ENCODE measurements at places on chromosomes 7 and 10.

GRCh38 chr7:136293841-136294391 lies 316.8 kb upstream of the MTPN start:
- no peak for DNase-seq

GRCh38 chr7:6175645-6176044 lies 96.8 kb downstream of the CYTH3 start:
- DNase-seq: no peak

DNA sequence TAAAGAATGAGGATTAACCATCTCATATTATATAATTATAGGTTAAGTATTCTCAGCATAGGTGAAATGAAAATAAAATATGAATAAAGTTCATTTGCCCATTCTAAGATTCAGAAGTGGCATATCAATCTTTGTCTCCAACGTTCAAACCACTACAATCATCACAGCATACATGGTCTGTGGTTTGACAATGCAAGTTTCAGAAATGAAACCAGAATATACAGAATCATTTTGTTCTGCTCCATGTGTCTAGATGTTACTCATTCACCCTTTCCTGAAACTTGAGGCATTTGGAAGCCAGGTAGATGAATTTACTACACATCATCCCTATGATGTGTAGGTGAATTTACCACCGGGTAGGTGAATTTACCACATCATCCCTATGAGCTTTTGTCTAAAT lies 44.5 kb upstream of the PPP1R3A start:
- no peak for DNase-seq

DNA sequence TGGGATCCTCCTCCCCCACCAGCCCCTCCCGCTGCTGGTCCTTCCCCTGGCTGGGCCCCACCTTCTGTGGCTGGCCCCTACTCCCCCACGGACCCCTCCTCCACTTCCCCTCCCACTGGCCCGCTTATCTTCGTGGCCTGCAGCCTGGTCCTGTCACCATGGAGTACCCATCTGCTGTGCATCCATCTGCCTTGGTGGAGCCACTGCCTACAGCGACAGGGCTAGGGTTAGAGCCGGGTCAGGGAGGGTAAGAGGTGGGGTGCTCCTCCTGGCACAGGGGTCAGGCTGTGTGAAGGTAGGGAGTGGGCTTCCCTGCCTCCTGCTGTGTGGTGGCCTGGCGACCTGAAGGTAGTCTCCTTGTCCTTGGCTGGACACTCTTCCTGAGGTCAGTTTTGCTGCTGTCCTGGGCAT lies 5.2 kb downstream of the ADCY1 start:
- DNase-seq: no peak

DNA sequence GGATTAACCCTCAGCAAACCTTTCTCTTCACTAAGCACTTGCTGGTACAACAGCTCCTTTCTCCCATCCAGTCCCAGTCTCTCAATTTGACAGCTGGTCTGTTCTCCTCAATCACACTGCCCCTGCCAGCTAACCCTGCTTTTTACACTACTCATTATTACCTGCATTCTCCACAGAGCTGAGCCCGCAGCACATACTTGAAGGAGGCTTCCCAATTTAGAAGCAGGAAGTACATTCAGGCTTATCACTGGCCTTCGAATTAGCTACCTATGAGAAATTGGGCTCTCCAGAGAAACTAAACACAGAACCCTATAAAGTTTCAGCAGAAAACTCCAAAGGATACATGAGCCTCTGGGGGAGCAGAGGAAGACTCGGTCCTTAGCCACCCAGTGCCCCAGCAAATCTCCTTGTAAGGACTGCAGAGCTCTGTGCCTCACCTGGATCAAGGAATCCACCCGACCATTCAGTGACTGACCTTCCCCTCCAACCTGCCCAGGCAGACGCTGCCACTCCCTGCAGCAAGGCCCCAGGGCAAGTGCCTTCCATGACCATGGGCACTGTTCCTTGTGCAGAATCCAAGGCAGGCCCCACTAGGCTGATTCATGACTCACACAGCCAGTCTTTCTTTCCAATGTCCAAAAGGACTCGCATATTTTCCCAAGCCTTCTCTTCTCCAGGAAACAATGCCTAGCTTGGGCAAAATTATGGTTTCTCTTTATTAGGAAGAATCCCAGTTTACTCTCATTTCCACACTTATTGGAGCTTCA lies 68.0 kb downstream of the VOPP1 start:
- no peak for DNase-seq

- DNase-seq: no peak
Measured at GRCh38 chr7:33781796-33782195, 123.5 kb upstream of the BMPER start.

DNA sequence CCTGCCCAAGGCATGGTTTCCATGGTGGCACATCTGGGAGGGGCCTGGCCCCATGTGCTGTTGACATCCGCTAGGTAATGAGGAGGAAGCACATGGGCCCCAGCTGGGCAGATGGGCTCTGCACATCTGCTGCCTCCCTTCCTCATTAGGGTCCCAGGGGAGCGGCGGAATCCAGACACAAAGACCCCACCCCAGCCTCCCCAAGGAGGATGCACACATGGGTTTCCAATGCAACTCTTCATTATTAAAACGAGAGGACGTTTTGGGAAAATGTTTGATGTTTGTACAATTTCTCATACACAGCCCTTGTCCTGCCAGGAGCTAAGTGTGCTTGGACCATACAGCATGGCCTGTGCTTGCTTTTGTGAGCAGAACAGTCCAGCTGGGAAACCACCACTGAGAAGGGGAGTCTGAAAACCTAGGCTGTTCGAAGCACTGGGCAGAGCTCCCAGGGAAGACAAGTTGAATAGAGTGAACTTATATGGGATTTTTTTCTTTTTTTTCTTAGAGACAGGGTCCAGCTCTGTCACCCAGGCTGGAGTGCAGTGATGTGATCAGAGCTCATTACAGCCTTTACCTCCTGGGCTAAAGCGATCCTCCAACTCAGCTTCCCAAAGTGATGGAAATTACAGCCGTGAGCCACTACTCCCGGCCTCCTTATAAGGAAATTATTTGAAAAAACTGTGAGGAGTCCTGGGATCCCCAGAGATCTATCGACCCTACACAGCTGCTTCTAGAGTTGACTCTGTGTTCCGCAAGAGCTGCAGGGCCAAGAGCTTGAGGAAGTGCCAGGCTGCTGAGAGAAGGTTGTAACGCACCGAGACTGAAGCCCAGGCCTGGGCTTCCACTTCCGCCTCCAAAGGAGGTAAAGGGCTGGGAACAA lies 23.4 kb downstream of the FAM107B start:
- no peak for DNase-seq

DNA sequence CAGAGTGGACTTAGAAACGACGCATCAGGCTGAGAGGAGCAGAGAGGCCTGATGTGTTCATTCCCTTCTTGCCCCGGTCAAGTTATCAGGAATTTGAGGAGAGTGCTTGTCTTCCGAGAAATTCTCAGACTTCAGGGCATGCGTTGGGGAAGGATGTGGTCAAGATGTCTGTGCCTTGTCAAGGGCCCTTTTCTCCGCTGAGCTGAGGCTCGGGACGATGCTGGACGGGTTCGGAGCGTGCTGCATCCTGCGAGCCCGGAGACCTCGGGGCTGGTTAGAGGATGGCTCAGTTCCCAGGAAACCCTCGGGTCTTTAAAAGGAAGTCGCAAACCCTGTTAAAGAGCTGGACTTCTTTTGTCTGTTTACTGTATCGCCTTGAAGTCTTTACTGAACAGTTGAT lies 325.4 kb downstream of the ADARB2 start:
- no peak for DNase-seq

DNA sequence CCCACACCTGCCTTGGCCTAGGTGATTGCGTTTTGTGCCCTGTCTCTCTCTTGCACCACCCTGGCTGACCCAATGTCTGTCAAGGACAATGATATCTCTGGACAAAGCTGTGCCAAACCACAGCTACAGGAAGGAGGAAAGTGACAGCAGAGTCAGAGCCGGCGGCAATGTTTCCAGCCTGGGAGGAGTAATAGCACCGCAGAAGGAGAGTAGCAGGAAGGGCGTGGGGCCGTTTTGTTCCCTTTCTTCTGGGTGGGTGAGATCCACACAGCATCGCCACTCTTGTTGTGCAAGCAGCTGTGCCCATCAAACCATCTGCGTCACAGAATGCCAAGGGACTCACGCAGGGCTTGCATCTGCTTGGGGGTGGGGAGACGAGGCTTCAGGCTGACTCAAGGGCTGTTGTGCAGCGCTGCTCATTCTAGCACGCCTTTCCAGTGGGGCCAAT lies 341.6 kb upstream of the AUTS2 start:
- DNase-seq: no peak

GRCh38 chr7:106583100-106583499 lies 77.9 kb downstream of the CCDC71L start:
- DNase-seq: no peak

GRCh38 chr7:41504214-41504980 lies 198.5 kb downstream of the INHBA start:
- no peak for DNase-seq

- no peak for DNase-seq
Measured at GRCh38 chr10:99569961-99570360, 37.2 kb downstream of the NKX2-3 start.

DNA sequence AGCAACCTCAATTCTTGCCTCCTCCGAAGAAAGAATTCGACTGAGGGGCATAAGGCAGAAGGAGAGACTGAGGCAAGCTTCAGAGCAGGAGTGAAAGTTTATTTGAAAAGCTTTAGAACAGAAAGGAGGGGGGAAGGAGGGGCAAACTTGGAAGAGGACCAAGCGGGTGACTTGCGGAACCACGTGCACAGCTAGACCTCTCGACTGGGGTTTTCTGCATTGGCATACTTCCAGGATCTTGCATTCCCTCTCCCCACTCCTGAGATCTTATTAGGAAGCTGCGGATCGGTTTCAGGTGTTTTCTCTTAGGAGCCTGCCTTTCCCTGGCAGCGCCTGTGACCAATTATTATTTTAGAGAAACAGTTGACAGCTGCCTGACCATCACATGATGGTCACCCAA lies 20.3 kb upstream of the CPXM2 start:
- no peak for DNase-seq

DNA sequence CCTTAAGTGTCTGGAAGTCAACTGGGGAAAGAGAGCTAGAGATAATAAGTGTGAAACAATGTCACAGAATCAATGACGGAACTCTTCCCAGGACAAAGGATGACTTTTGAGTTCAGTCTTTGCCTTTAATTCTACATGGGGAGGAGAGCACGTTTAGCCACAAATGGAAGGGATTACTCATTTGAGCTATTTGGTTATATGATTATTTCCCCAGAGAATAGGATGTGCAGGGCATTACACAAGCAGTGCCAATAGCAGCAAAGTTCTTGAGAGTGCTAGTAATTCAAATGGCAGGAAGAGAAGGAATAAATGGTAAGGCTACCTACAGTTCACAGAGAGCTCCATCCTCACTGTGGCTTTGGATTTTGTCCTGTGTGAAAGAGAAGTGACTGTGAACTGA lies 6.0 kb downstream of the EGFR start:
- no peak for DNase-seq

GRCh38 chr7:29177963-29178600 lies 16.5 kb upstream of the CHN2 start:
- DNase-seq: no peak

DNA sequence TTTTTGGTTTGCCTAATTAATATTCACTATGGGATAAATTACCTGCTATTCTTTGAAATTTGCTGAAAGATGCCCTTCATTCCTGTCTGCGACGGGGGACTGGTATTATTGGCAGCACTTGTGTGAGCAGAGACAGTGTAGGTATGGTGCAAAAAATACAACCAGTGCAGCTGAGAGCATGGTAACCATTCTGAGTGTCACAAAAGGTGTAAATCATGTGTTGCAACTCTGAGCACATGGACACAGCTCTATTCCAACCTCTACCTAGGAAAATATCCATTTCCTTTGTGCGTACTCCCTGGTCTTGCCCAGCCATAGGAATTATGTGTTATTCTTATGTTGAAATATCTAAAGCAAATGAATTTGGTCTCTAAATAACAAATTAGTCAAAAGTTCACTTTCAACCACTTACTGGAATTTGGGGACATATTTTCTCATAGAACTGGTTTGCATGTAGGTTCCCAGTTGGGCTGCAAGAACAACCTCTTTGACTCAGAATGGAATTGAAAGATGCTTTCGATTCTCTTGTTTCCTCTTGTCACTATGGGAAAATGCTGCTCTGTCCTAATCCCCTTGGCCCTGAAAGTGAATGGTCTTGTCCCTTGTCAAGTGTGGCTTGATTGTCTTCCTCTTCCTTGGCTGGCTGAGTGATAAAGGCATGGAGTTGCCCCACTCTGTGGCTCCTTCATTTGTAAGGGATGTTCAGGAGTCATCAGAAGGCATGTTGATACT lies 57.0 kb downstream of the CELF2 start:
- no peak for DNase-seq

DNA sequence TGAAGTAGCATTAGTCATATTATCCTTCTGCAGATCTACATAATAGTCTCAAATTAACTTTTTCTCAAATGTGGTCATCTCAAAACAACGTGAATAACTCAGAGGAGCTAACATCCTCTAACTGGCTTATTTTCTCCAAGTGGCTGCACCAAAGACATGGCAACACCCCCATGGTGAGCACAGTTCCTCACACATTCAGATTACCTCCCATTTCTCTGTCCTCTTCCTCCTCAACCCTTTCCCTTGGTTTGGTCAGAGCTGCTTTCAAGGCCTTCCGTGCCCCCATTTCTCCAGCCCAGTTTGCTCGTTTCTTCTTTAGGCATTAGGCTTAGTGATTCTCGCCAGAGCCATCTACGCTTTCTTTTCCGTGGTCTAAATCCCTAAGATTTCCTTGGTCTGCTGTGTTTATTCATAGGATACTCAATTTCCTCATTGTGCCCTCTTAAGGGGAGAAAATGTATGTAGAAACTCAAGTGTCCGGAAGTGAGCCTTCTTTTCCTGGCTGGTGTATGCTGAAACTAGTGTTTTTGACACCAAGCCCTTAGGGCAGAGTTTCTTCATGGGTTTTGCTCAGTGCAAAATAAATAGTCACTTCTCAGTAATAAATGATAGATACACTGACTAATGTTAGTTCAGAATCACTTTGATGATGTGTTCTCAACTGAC lies 2.6 kb downstream of the MET start:
- no peak for DNase-seq

DNA sequence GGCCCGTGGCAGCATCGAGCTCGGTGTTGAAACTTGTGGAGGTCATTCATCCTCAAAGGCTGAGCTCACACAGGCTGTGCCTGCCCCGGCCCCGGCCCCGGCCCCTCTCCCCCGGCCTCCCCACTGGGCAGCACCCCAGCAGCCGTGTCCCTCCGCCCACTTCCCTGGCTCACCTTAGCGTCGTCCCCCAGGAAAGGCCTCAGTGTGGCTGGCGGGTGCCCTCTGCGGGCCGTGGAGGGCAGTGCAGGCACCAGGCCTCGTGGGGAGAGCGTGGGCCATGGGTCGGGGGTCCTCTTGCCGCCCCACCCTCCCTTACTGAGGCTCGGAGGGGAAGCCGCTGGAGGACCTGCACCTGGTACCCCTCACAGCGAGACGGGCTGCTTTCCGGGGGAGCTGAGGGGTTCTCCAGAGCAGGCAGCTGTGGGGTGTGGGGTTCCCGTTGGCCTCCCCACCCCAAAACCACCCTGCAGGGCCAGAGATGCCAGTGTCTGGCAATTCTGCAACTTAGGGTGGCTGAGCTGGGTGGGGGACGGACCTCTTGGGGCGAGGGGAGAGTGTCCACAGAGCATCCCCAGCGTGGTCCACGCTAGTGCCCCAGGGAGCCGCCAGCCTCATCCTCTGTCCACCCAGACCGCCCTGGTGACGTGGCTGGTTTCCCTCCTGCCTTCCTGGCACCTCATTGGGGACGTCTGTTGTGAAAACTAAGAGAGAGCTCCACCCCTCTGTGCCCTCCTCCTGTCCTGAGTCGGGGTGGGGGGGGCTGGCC lies 44.2 kb upstream of the DPYSL4 start:
- DNase-seq: peak; percentile 51

GRCh38 chr7:158550886-158551452 lies 36.7 kb downstream of the PTPRN2 start:
- no peak for DNase-seq

All from stimulated activated CD4-positive, alpha-beta T cell treated with anti-CD3 and anti-CD28 coated beads, Interleukin-4, amount 100 ng/mL, for 48 hours (primary cell).